ENCODE measurements at places on chromosomes 4 and X.

DNA sequence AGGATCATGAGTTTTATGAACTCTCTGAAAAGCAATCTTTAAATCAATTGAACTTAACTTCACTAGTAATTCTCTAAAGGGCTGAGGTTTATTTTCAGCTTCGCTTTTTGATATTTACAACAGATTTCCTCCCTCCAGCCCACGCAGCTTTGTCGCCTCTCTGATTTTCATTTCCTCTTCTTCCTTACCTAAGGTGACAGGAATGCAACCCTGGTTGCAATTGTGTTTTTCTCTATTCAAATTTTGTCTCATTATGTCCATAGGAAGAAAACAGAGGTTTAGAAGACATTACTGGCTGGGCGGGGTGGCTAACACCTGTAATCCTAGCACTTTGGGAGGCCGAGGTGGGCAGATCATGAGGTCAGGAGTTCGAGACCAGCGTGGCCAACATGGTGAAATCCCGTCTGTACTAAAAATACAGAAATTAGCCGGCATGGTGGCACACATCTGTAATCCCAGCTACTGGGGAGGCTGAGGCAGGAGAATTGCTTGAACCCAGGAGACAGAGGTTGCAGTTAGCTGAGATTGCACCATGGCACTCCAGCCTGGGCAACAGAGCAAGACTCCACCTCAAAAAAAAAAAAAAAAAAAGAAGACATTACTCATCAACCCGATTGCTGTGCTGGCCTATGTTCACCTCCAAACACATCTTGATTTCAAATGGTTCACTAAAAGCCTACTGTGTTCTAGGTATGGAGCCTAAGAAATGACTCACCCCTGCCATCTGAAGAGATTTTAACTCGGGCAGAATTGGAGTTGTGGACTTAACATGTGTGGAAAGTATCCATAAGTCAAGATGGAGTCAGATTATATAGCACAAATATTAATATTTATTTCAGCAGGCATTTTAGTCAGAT, 36.8 kb downstream of the VSIG4 start:
- DNase-seq: no peak
- no peaks in the 10 kb centered on the region for H3K27me3 ChIP-seq
- H3K4me1 ChIP-seq: no peaks in the 10 kb centered on the region
- no peaks in the 10 kb centered on the region for H3K36me3 ChIP-seq

- H3K4me1 ChIP-seq: peaks cover 26% of the 10 kb centered on the region
- no peak overlapping the region for H3K4me3 ChIP-seq
- DNase-seq: no peak
- no peaks in the 10 kb centered on the region for H3K36me3 ChIP-seq
- no peak overlapping the region for H3K27ac ChIP-seq
Measured at GRCh38 chr4:24920008-24920407, 7.2 kb upstream of the CCDC149 start.

- H3K27me3 ChIP-seq: no peaks in the 10 kb centered on the region
- H3K4me3 ChIP-seq: no peak overlapping the region
- H3K36me3 ChIP-seq: no peaks in the 10 kb centered on the region
- no peak for DNase-seq
Measured at GRCh38 chr4:22986881-22987280, 294.1 kb downstream of the GBA3 start.

- no peak for DNase-seq
- H3K27me3 ChIP-seq: no peaks in the 10 kb centered on the region
Measured at GRCh38 chrX:134864431-134864830, 126.4 kb upstream of the SMIM10 start.

GRCh38 chr4:127174616-127175015, 458.1 kb upstream of the INTU start:
- H3K4me1 ChIP-seq: no peaks in the 10 kb centered on the region
- no peaks in the 10 kb centered on the region for H3K27me3 ChIP-seq
- no peak overlapping the region for H3K4me3 ChIP-seq
- no peak for DNase-seq
- no peaks in the 10 kb centered on the region for H3K36me3 ChIP-seq
- H3K27ac ChIP-seq: no peak overlapping the region

GRCh38 chrX:47030339-47030738, 47.9 kb upstream of the RGN start:
- DNase-seq: peak; percentile 58
- H3K27me3 ChIP-seq: no peaks in the 10 kb centered on the region
- no peaks in the 10 kb centered on the region for H3K36me3 ChIP-seq
- H3K4me1 ChIP-seq: no peaks in the 10 kb centered on the region
- H3K27ac ChIP-seq: no peak overlapping the region

GRCh38 chr4:139633661-139634060, 32.0 kb upstream of the MGST2 start:
- no peaks in the 10 kb centered on the region for H3K36me3 ChIP-seq
- H3K4me3 ChIP-seq: no peak overlapping the region
- DNase-seq: peak; percentile 53
- H3K4me1 ChIP-seq: no peaks in the 10 kb centered on the region
- no peak overlapping the region for H3K27ac ChIP-seq
- peaks cover 16% of the 10 kb centered on the region for H3K27me3 ChIP-seq

DNA sequence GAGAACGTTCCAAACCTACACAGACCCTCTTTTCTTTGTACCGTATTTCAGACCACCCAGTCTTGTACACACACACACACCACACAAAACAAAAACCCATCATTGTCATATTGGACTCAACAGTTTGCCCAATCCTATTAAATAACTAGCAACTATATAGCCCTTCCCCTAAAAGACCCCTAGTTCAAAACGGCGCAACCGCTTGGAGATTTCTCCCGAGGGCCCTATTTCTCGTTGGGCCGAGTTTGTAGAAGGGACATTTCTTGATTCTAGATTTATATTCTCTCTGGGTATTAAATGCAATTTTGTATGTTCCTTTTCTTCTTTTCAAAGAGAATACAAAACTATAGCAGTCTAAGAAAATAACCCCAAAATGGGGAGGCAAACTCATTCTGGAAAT, 547 bp upstream of the PDGFRA start:
- H3K4me1 ChIP-seq: peaks cover 25% of the 10 kb centered on the region
- H3K4me3 ChIP-seq: peak overlapping the region; percentile 85
- H3K27ac ChIP-seq: peak overlapping the region; percentile 87
- no peaks in the 10 kb centered on the region for H3K27me3 ChIP-seq

DNA sequence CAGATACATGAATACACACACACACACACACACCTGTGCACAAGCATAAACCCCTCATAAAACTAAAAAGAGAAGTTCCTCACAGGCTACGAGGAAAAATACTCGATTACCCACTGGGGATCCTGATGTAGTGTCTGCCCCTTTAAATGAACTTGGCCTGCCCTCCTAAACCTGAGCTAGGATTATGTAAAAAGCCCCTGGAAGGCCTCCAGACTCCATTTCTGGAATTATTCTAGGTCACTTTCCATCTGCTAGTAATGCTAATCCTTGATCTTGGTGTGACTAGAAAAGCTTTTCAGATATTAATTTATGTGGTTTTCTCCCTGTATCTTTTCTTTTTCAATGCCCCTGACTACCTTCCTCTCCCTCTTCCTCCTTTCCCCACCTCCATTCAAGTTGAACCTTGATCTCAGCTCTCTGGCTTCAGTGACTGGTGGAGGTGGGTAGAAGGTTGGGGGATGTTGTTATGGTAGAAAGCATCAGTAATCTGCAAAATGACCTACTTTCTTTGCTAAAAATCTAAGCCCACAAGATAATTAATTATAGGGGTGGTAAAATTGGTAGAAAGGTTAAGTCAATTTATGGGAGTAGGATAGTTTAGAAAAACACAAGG, 25.5 kb upstream of the ZNF330 start:
- H3K4me3 ChIP-seq: no peak overlapping the region
- no peaks in the 10 kb centered on the region for H3K4me1 ChIP-seq
- no peaks in the 10 kb centered on the region for H3K27me3 ChIP-seq
- no peaks in the 10 kb centered on the region for H3K36me3 ChIP-seq
- no peak for DNase-seq

- H3K4me3 ChIP-seq: no peak overlapping the region
- H3K36me3 ChIP-seq: no peaks in the 10 kb centered on the region
- H3K4me1 ChIP-seq: no peaks in the 10 kb centered on the region
- no peaks in the 10 kb centered on the region for H3K27me3 ChIP-seq
Measured at GRCh38 chrX:50372966-50373365, 97.7 kb downstream of the DGKK start.

Data from GM23248 (cell line).